Esophagus squamous epithelium (tissue), 5 donors: ENCODE measurements at places on chromosomes 7 and 10.

DNA sequence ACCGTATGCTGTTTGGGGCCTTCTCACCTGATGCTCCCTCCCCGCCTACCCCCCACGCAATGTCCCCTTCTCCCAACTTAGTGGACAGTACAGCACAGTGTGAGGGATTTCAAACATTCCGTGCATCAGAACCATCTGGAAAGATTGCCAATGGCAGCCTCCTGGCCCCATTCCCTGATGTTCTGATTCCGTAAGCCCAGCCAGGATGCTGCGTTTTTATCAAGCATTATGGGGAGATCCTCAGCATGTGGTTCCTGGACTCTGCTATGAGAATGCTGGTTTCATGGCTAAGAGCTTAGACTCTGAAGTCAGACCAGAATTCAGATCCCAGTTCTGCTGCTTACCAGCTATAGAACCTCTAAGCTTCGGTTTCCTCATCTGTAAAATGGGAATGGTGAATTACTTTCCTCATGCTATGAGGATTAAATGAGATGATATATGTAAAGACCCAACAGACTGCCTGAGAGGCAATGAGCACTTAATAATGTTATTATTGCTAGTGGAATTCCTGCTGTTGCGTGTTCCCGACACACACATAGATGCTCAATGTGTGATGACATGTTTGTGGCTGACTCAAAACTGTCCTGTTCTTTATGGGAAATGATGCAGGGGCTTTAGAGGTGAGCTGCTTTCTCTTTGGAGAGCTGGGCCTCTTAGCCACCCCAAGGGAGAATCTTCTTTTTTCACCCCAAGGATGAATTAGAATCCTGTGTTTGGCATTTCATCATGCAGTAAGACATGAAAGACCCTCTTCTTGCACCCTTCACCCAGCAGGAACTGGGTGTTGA lies 60.8 kb upstream of the SMNDC1 start:
- DNase-seq: no peak

DNA sequence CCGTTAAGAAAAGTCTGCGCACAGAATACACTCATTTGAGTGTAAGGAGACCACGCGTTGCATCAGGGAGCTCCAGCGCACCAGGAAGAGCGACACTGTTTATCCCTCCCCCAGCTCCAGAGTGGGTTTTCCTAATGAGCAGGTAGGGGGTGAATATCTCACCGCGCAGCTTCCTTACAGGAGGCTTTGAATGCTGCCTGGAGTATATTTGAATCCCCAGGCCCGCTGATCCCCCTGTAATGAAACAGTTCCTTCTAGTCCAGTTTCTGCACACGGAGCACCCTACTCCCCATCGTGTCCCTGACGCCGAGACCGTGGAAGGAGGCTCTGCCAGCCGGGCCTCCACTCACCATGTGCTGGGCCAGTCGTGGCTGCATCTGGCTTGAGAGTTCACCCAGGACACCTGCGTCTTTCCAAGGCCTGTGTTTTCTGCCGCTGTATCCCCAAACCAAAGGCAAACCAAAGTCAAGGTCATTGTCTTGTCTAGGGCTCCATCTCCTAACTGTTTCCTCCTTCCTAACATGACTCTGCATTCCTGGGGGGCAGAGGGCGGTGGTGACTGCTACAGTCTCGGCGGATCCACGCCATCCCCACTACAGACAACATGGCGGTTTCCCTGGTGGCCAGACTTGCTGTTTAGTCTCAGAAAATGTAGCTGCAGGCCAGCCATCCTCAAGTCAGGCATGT lies 167.8 kb downstream of the USP6NL start:
- DNase-seq: no peak

GRCh38 chr7:109456116-109456515 lies 886.4 kb downstream of the DNAJB9 start:
- no peak for DNase-seq

GRCh38 chr10:101901340-101901739 lies 57.7 kb upstream of the KCNIP2 start:
- DNase-seq: no peak

DNA sequence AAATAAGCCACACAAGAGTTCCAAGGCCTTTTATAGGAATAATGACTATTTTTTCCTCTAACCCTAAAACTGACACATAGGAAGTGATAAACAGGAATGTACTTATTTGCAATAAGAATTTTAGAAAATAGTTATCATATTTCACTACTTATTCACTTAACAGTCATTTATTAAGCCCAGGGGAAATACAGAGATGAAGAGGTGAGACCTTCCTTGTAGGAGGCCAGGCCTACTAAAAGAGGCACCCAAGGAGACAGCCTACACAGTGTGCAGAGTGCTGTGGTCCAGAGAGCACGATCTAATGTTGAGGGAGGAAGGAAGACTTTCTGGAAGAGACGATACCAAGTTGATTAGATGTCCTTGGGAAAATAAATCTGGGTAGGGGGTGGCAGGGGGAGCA lies 45.0 kb upstream of the PPP1R3C start:
- no peak for DNase-seq

DNA sequence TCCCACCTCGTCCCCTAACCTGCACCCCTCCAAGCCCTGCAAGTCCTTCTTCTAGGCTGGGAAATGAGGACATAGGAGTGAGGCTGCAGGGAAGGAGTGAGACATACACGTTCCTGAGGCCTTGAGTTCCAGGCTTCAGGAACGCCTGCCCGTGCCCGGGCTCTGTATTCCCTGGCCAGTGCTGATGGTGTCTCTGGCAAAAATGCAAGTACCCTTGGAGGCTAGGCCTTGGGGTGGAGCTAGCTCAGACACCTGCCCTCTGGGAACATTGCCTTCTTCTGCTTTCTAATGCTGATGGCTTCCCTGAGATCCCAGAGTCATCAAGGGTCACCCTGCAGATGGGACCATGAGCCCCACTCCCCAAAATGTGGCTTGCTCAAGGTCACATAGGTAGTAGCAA lies 76.0 kb downstream of the GRK5 start:
- DNase-seq: no peak

- no peak for DNase-seq
Observed at GRCh38 chr10:91164520-91165065, 55.9 kb upstream of the PCGF5 start.

- DNase-seq: no peak
Observed at GRCh38 chr7:156684251-156684650, 43.7 kb downstream of the RNF32 start.

- no peak for DNase-seq
Observed at GRCh38 chr7:158302274-158303070, 285.2 kb downstream of the PTPRN2 start.

GRCh38 chr10:96380821-96381220 lies 22.0 kb upstream of the OPALIN start:
- no peak for DNase-seq

- DNase-seq: no peak
Observed at GRCh38 chr10:70285476-70285831, 1.6 kb upstream of the NPFFR1 start.

DNA sequence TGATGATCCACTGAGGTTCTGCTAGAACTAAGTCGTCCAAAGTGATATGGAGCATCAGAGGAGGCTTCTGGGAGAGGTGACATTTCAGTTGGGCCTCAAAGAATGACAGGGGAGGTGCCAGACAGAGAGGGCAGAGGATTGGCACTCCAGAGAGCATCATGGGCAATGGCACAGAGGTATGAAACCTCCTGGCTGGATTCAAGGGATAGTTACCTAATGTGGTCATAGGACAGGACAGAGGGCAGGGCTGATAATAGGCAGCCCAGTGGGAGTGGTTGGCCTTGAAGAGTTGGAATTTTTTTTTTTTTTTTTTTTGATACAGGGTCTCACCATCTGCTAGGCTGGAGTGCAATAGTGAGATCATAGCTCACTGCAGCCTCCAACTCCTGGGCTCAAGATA lies 7.6 kb downstream of the SRRM3 start:
- no peak for DNase-seq

DNA sequence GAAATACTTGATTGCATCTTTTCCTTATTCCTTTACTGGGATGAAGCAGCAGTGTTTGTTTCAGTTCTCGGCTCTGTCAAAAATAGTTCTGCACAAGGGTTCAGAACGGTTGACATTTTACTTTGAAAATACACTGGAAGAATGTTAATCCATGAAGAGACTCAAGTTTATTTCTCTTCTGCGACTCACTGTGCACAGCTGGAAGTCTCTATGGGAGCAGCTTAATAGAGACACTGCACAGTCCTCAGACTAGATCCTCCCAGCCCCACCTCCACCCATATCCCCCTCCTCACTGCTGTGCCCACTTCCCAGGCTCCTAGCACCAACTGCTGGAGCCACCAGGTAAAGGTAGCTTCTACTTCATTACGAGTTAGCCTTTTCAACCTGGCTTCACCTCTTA lies 517.8 kb downstream of the GRID1 start:
- DNase-seq: no peak

GRCh38 chr7:130932667-130933432 lies 198.8 kb upstream of the KLF14 start:
- DNase-seq: no peak

DNA sequence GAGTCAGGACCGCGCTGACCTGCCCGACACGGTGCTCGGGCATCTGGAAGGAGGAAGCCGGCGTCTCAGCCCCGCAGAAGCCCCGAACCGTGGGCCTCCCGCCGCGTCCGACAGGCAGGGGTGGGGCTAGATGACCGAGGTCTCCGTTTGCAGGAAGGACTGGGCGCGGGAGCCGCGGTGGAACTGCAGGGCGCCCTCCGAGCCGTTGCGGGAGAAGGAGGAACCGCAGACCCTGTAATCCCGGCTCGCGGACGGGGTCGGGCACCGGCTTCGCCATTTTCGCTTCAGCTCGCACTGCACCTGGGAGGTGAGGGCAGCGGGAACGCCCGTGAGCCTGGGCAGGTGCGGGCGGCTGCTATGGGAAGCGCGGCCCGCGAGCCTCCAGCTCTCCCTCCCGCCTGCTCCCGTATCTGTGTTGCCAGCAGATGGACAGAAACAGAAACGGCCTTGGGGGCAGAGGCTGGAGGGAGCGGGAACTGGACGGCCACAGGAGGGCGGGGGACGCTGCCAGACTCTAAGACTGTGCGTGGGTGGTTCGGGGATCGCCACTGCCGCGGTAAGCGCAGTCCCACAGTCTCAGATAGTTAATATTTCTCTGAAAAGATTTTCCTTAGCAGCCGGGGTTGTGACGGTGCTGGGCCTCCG lies 114.1 kb downstream of the VIPR2 start:
- DNase-seq: no peak

DNA sequence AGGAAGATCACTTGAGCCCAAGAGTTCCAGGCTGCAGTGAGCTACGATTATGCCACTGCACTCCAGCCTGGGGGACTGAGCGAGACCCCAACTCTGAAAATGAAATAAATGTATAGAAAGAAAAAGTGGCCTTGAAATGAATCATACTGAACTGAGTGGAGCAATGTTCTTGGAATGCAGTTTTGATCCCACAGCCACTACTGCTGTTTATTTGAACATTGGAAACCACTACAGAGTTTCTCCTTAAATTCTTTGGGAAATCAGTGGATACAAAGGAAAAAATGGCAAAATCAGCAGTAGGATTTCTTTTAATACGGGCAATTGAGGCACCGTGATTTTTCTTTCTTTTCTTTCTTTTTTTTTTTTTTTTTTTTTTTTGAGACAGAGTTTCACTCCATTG lies 637.4 kb downstream of the GALNT17 start:
- DNase-seq: no peak

DNA sequence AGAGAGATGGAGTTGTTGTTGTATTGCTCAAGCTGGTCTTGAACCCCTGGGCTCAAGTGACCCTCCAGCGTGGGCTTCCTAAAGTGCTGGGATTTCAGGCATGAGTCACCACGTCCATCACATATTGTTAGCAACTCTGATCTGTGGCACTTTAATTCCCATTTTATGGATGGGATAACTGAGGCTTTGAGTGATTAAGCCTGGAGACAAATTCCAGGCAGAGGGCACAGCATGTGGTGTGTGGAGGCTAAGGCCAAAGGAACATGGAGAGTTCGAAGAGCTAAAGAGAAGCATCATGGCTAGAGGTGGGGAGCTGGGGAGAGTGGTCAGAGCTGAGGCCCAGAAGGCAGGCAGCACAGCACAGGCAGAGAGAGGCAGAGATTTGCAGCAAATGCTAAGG lies 458.4 kb downstream of the XPNPEP1 start:
- no peak for DNase-seq

DNA sequence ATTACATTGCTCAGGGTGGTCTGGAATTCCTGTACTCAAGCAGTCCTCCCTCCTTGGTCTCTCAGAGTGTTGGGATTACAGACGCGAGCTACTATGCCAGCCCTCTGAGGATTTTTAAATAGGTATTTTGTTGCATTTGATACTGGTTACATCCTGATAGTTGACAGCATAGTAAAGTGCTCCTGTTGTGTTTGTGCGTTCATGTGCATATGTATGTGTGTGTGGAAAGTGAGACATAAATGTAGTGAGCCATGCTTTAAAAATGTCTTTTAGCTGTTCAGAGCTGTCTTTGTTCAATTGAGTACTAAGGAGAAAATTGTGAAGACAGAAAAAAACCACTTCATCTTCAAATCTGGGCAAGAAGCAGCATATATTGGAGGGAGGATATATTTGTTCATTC lies 27.8 kb downstream of the ZNRF2 start:
- DNase-seq: no peak

DNA sequence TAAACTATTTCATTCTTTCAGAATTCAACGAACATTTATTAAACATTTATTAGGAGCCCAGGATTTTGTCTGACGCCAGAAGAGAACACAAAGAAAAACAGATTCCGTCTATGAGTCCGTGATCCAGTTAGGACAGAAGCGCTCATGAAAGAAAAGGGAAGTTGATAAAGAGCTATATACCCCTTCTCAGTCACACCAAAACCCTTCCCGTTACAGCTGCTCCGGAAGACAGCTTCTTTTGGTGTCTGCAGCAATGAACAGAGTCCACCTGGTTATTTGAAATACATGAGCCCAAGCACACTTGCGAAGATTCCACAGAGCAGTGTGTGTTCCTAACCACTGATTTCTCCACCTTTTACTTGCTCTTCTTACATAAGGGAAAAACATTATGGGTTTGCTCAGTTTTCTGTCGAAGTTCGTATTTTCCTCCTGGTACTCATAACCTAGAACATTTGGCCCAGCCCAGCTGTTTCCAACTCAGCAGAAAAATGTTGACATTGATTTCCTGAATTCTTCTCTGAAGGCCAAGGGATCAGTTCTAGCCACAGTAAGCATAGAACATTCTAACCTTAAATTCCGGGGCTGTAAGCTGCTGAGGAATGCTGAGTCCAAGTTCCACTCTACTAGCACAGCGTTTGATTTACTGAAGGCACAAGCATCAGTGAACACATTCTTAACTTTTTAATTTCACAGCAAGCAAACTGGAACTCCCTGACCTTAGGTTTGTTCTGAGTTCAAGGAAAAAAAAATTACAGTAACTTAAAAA lies 206.5 kb downstream of the SORCS1 start:
- DNase-seq: no peak
